Mammary epithelial cell (primary cell): ENCODE measurements at places on chromosomes 1 and 21.

GRCh38 chr1:45355683-45356082 is 15.4 kb upstream of the MUTYH start:
- DNase-seq: no peak

- DNase-seq: peak; percentile 0
Observed at GRCh38 chr1:16720351-16721223, 19.7 kb upstream of the RNU1-4 start.

DNA sequence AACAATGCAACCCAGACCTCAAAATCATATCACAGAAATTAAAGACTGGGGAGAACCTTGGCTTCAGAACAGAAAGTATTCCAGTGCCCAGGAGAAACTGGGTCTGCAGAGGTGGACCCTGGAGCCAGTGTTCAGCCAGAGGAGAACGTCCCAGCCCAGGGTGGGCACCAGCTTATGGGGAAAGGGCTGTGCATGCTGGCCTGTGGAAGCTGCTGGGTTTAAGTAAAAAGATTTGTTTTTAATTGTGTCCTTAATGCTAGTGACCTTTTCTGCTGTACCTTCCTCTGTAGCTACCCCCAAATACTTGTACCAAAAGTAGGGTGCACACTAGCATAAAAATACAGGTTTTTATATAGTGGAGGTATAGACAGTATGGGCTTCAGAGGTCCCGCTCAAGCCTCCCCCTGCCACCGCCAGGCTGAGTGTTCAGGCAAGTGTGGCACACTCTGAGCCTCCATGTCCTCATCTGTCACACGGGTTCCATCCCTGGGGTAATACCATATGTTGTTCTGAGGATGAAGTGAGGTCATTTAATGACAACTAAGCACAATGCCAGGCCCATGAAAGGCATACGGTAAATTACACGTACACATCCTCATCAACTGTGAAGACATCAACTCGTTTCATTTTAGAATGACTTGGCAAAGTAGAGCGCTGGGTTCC is 47.0 kb downstream of the SLC37A1 start:
- no peak for DNase-seq

- DNase-seq: no peak
Observed at GRCh38 chr1:3190256-3191041, 121.4 kb downstream of the PRDM16 start.

DNA sequence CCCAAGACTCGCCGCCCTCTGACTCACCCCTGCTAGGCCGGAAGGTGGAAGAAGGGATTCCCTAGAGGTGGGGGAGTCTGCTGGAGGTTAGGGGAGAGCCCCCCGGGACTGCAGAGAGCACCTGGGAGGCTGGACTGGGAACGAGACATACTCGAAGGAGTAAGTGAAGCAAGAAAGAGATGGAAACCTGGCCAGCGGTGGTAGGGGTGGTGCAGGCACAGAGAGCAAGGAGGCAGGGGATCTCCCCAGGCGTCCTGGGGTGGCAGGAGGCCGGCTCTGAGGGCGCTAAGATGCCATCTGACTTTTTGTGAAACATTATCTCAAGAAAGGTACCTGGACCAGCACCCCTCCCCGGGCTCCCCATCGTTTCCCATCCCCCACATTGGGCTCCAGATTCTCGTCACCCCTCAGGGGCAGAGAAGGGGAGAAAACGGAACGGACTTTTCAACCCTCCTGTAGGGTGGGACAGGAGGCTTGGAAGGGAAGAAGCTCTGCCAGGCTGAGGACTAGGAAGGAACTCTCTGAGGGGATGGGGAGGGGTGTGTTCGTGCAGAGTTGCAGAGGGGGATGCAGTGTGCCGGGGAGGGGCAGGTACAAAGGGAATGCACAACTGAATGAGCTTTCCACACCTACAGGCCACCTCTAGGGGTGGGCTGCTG is 708 bp downstream of the CHRNB2 start:
- DNase-seq: no peak

GRCh38 chr1:41394369-41394744 is 33.1 kb downstream of the FOXO6 start:
- DNase-seq: no peak

- no peak for DNase-seq
Observed at GRCh38 chr1:214474467-214474866, 76.9 kb downstream of the PTPN14 start.

DNA sequence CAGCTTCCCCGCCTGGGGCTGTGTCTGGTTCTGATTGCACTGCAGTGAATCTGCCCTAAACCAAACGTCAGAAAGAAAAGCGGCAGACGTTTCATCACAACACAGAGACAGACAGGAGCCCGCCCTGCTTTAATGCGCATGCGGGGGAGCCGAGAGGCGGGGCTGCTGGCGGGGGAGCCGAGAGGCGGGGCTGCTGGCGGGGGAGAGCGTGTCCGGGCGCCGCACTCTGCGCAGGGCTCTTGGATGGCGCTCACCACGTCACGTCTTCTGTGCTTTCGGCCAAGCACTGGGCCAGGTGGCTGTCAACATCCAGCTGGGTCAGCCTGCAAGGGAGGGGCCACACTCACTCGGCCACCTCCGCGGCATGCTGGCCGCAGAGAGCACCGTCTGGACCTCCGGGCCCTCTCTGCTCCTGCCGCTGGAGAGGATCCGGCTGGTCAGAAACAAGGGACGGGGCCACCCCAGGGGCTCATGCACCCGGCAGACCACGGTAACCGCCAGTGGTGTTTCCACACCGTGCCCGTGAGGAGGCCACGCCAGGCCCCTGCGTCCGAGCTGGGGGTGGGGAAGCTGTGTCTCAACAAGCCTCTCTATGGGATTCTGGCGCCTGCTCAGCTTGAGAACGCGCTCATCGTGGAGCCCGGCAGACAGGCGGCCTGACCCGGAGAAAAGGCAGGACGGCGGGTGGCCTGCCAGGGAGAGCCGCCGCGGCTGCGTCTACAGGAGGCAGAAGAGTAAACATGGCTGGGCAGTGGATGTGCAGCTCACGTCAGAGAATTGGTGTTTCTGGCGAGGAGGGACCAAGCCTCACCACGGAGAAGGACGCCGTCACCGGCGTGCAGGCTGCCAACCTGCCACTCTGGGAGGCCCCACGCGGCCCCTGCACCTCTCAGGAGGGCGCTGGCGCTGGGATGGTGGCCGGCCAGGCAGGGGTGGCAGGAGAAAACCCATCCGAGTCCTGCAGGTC is 4.8 kb downstream of the FAAP20 start:
- peak; percentile 96 for DNase-seq

- no peak for DNase-seq
Observed at GRCh38 chr1:1080122-1080757, 6.1 kb upstream of the RNF223 start.

GRCh38 chr21:42262831-42263231 is 43.9 kb downstream of the ABCG1 start:
- DNase-seq: peak; percentile 43

DNA sequence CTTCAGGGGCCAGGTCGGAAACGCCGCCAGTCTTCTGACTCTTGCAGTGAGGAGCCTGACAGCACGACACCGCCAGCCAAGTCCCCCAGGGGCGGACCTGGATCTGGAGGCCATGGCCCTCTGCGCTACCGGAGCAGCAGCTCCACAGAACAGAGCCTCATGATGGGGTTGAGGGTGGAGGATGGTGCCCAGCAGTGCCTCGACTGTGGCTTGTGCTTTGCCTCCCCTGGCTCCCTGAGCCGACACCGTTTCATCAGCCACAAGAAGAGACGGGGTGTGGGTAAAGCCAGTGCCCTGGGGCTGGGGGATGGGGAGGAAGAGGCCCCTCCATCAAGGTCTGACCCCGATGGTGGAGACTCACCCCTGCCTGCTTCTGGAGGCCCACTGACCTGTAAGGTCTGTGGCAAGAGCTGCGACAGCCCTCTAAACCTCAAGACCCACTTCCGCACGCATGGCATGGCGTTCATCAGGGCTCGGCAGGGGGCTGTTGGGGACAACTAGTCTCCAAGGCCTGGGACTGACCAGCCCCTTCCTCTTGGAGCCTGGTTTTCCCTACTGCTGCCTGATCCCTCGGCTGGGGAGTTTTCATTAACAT is 8.7 kb downstream of the ZNF687 start:
- no peak for DNase-seq

GRCh38 chr1:225652729-225653462 is at the start of gene ENAH:
ENAH (minus strand) TSS chr1:225653123; CDS start chr1:225652690, 433 bp downstream.
- peak; percentile 76 for DNase-seq

DNA sequence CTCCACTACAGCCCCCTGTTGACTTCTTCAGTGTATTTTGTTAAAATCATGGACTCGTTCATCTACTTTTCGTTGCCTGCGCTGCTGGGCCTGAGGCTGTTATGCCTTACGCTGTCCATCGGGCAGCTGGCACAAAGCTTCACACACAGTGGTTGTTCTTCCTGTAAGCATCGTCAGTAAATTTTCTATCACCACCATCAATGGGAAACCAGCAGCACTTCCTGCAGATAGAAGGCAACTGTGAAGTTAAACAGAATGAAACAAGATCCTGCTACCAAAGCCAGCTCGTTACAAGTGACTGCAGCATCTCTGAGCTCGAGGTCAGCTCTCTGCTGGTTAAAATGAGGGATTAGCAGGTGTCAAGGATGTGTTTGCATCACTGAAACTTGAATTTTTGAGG is 21.9 kb upstream of the PADI6 start:
- no peak for DNase-seq

DNA sequence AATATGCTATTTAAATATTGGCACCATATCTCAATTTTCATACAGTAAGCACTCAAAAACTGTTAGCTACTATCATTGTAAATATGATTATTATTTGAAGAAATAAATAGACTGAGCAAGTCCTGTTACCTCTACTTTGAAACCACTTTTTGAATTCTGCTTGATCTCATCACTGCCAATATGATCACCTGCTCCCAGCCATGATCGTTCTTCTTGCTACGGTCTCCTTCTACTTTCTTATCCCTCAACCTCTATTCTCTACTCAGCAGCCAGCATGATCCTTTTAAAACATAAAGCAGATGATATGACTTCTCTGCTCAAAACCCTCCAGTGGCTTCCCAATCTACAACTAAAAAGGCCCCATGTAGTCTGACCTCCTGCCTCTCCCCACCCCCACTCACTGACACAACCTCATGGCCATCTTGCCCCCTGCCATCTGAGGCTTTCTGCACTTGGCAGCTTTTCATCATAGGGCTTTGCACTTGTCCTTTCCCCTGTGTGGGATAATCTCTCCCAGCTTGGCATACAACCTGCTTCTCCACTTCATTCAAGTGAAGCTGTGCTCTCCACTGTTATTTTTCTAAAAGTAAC is 27.2 kb downstream of the CD34 start:
- no peak for DNase-seq

DNA sequence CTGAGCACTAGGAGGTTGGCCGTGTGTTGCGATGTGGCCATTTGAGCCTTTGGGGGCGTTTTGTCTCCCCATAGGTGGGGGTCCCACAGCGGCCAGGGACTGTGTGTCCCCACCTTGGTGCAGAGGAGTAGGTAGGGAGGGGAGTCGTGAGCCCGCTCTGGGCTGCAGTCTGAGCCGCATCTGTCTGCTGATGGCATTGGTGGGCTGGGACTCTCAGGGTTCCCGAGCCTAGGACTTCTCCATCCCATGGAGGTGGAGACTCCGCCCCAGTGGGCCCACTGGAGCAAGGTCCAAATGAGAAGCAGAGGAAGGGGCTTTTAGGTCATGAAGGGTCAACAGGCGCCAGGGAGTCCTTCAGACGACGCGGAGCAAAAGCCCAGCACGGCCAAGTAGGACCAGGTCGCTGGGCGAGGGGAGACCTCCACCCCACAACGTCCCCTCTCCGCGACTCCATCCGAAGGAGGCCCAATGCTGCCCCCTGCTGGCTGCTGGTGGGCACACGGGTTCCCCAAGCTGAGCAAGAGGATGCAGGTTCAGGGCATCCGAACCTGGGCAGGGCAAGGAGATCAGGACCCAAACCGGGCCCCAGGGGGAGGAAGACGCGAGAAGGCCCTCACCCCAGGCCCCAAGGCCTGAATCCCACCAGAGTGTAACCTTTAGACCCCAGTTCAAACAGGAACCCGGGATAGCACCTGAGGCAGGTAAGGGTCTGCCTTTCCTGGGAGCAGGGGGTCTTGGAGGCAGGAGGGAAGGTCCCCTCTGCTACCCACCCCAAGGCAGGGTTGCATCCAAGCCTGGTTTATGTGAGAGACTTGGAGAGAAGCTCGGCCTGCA is 14.9 kb downstream of the TTC34 start:
- DNase-seq: no peak

DNA sequence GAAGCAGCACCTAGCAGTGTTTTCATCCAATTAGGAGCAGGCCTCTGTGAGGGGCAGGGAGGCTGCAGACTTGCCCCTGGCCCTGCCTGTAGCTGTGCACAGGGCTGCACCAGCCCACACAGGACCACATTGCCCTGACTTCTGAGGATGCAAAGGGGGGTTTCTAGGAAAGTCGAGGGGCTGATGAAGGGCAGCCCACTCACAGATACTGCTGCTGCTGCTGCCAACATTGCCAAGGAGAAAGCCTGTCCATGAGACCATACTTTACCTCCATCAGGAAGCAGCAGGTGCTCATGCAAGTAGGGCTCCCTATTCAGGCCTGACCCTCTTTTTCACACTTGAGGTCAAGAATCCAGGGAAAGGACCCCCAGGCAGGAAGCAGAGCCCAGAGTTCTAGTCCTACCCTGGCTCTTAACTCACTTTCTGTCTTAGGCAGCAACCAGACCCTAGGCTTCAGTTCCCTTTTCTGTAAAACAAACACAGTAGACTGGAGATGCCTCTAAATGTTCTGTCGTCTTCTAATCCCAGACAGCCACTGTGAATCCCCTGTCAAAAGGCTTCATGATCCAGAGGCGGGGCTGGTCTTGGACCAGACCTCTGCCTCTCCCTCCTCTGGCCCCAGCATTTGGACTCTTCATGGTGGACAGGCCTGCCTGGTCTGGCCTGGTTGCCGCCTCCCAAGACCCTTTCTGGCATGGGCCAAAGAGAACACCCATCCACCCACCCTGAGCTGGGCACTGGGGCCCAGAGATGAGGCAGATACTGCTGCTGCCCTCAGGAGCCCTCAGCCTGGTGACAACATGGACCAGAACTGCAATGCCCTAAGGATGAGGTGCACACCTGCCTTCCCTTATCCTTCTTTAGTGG is 120.2 kb downstream of the GLIS1 start:
- DNase-seq: no peak

DNA sequence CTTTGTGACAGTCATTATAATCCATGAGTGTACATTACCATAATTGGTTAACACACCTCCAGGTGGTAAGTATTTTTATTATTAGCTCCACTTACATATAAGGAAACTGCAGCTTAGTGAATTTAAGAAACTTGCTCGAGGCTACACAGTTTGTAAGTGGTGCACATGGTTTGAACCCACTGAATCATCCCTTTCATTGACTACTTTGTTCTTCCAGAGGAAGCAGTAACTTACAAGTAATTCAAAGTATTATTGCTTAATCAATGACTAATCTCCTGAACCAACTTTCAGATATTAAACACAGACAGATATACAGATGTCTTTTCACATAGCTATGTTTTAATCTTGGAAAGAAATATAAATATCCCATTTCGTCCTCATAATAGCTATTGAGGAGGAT is 18.7 kb upstream of the CLDN8 start:
- DNase-seq: peak; percentile 95
